EL (cell line): ENCODE measurements at places on chromosomes 1 and 21.
A peak's percentile ranks its signal among the peaks of the same experiment; 100 is the strongest.

- no peak for DNase-seq
Measured at GRCh38 chr1:97796711-97797110, 124.1 kb downstream of the DPYD start.

- DNase-seq, result no peak
Measured at GRCh38 chr1:151447696-151448095, 11.6 kb downstream of the POGZ start.

DNA sequence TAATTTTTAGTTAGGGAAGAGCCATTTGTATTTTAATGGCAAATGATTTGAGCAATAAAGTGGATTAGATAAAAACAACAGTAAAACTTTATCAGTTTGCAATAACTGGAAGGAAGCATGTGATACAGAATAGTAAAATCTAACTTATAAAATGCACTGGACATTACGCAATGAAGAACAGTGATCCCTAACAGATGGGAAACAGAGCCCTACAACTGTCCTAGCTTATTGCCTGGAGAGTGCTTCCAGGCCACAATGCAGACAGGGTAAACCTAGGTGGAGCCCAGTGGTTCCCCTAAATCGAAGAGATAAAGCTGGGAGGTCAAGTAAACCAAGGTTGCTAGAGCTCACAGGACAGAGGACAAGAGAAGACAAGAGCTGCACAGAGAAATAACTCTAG, 7.0 kb downstream of the OMA1 start:
- no peak for DNase-seq

- peak; percentile 79 for DNase-seq
Measured at GRCh38 chr1:204591473-204592090, 75.4 kb downstream of the MDM4 start.

DNA sequence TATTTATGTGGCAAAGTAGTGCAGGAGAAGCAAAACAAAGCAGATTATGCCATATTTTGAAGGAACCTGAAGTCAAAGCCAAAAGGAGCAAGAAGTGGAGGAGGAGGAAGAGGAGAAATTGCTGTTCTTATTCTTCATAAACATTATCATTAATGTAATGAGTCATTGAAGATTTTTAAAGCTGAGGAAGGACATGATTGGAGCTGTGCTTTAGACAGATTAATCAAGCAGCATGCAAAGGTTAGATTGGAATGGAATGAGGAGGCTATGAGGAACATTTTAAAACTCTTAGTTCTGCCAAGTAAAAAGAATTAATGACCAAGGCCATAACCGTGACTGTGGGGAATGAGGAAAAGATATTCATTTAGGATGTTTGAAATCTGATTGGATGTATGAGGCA, 33.0 kb upstream of the HSD17B7 start:
- no peak for DNase-seq

- DNase-seq, result no peak
Measured at GRCh38 chr1:19654386-19654785, 10.3 kb downstream of the NBL1 start.

- DNase-seq, result peak; percentile 32
Measured at GRCh38 chr1:232891656-232892317, 58.6 kb upstream of the NTPCR start.

DNA sequence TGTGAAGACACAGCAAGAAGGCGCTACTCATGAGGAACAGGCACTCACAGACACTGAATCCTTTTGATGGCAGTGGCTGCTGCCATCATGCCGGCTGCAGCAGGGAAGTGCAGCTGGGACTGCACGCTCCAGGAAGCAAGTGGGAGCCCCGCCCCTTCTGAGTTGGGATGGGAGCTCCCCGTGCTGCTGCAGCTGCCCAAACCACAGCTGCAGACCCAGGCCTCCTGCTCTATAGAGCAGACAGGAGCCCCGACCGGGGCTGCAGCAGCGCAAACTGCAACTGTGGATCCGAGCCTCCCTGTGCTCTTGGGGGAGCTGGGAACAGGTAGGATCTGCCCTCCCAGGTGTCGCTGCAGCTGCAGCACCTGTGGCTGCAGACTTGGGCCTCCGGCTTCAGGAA, 65.2 kb upstream of the MARK1 start:
- no peak for DNase-seq

GRCh38 chr1:156671804-156672203, 5.4 kb downstream of the NES start:
- no peak for DNase-seq

GRCh38 chr1:112934577-112934976, 21.4 kb downstream of the SLC16A1 start:
- DNase-seq, result no peak

- DNase-seq, result no peak
Measured at GRCh38 chr1:76471536-76471935, 395.7 kb upstream of the ST6GALNAC5 start.
